ENCODE measurements at places on chromosomes 7 and 10.
A peak's percentile ranks its signal among the peaks of the same experiment; 100 is the strongest.

DNA sequence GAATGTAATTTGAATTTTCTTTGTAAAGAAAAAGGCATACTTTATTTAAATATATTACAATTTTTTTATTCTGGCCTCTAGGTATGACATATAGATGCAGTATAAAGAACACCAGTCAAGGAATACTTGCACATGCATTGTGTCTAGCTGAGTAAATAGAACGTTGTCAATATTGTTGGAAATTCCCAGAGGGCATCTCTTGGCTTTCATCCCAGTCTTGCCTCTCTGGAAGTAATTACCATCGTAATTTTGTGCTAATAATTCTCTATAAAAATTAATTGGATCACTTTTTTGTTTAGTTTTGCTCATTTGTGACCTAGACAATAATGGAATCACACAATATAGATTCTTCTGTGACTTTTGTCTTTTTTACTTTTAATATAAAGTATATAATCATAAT, 1052.3 kb upstream of the CELF2 start:
- no peak for DNase-seq

- DNase-seq, result no peak
Measured at GRCh38 chr7:22296916-22297315, 60.0 kb downstream of the RAPGEF5 start.

GRCh38 chr7:120273476-120273975, 551 bp downstream of the KCND2 start:
- DNase-seq, result no peak

DNA sequence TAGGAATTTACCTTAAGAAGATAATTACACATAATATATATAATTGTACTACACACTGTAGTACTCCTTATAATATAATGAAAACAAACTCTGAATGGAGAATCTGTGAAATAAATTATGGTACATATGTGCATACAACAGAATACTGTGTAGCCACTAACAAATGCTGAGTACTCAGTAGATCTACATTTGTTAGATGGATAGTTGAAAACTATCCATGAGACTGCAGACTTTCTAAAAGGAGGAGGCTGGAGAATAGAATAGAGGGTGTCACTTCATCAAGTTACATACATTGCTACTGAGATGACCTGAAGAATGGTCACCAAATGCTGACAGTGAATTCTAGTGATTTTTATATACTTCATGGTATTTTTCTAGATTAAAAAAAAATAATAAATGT, 68.7 kb upstream of the OGDHL start:
- DNase-seq, result no peak

- DNase-seq, result no peak
Measured at GRCh38 chr10:33965795-33966581, 631.5 kb upstream of the NRP1 start.

GRCh38 chr7:52209614-52210013, 825.8 kb upstream of the POM121L12 start:
- DNase-seq, result no peak

GRCh38 chr10:7121154-7121797, 289.6 kb downstream of the SFMBT2 start:
- peak; percentile 42 for DNase-seq

Data from substantia nigra (tissue), 51 donors.